Cardiac ventricle fibroblast (primary cell): ENCODE measurements at places on chromosomes 6 and 20. TPM values are rescaled to one million over a fixed set of nuclear protein-coding genes. Genes with fewer than 3 reads are reported as not detected.

The DOK5 gene
- total RNA-seq: 12.3 and 15.8 TPM in 2 replicates

The HLA-DRB5 gene
- not detected in 2 replicates for total RNA-seq

The C20orf141 gene
- 1.2 TPM in 1 of 2 replicates, not detected in the other for total RNA-seq

The RHAG gene
- total RNA-seq: not detected in 2 replicates

The SLC13A3 gene
- total RNA-seq: 2.5 and 3.4 TPM in 2 replicates

The ME1 gene
- 13.2 and 13.5 TPM in 2 replicates for total RNA-seq

The GLP1R gene
- not detected in 2 replicates for total RNA-seq

The PACRG gene
- 2.7 TPM in 1 of 2 replicates, not detected in the other for total RNA-seq

The PRR18 gene
- 0.05 TPM in 1 of 2 replicates, not detected in the other for total RNA-seq

The LRRN4 gene
- total RNA-seq: not detected in 2 replicates

The GGTLC1 gene
- total RNA-seq: not detected in 2 replicates

The OR2H2 gene
- not detected in 2 replicates for total RNA-seq

The IP6K3 gene
- not detected in 2 replicates for total RNA-seq

The SIRPD gene
- not detected in 2 replicates for total RNA-seq

The MLN gene
- total RNA-seq: not detected in 2 replicates

The GPR63 gene
- total RNA-seq: 0.05 and 0.06 TPM in 2 replicates

The LAMP5 gene
- total RNA-seq: not detected in 2 replicates

The ZNF165 gene
- total RNA-seq: 0.05 and 0.31 TPM in 2 replicates

The TP53TG5 gene
- not detected in 2 replicates for total RNA-seq

The C6orf15 gene
- total RNA-seq: 0.49 TPM in 1 of 2 replicates, not detected in the other

The GSTA3 gene
- not detected in 2 replicates for total RNA-seq

The GNL1 gene
- total RNA-seq: 31.1 and 31.2 TPM in 2 replicates

The C6orf163 gene
- 0.44 and 0.68 TPM in 2 replicates for total RNA-seq

The CCDC170 gene
- 0.15 and 0.31 TPM in 2 replicates for total RNA-seq

The WFDC5 gene
- not detected in 2 replicates for total RNA-seq
